ENCODE measurements at places on chromosomes 11 and 22.
A peak's percentile ranks its signal among the peaks of the same experiment; 100 is the strongest.

DNA sequence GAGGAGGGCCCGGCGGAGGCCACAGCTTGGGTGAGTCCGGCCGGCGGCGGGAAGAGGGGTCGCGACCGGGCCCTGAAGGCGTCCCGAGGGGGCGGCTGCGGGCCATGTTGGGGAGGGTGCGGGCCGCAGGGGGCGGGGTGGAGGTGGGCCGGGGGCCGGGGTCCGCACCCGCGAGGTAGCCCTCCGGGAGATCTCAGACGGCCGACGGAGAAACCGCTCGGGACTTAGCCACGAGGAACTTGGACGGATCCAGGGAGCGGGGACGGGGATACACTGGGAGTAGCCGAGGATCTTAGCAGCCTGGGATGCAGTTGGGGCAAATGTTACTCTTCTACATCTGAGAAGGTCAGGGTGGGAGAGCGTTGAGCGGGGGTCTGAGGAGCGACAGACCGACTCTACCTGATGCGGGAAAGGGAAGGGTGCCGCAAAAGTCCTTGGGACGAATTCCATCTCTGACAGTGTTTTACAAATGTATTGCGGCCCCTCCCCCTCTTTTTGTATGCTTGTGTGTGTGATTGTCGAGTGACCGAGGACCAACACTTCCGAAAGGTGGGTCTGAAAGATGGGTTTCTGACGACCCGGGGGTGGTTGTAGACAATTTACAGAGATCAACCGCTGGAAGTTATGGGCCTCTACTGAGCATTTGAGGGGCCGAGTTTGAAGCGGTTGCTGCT lies 658 bp downstream of the STIP1 start:
- no peak for DNase-seq

GRCh38 chr11:15180212-15180792 lies 65.6 kb downstream of the INSC start:
- DNase-seq, result no peak

- DNase-seq, result peak; percentile 63
These were observed 8.5 kb downstream of the FHIP1B start for GRCh38 chr11:6225896-6226295.

- DNase-seq, result no peak
These were observed 33.5 kb upstream of the FAM181B start for GRCh38 chr11:82767123-82767522.

GRCh38 chr11:82867495-82868082 lies 32.6 kb downstream of the PRCP start:
- DNase-seq, result peak; percentile 88

- DNase-seq, result no peak
These were observed 33.7 kb upstream of the LINC01488 start for GRCh38 chr11:69447786-69448185.

DNA sequence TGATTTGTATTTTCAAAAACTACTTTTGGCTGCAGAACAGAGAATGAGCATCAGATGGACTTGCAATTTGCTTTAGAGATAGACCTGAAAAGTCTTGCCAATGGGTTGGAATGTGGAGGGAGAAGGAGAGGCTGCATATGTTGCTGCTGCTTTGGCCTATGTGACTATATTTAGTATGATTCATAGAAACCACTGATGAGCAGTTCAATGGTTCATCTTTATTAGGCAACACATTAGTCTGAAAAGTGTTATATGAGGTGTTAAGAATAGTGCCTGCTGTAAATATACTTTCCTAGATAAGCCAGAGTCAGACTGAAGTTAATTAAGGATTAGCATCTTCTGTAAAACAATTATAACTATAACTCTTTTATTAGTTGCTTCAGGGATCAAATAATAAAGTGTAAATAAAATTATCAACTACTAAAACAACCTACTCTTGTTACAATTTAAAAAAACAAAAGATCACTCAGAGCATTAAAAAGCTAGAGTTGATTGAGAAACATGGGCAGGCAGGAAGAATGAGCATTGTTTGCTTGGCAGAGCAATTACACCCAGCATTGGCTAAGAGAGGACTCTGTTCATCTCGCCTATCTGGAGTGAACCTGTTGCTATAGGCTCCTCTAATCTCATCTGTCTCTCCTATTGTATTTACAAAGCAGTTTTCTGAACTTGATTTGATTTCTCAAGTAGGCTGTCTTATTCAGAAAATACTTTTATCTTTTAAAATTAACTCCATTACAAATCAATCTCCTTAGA lies 36.3 kb downstream of the HORMAD2 start:
- DNase-seq, result no peak

DNA sequence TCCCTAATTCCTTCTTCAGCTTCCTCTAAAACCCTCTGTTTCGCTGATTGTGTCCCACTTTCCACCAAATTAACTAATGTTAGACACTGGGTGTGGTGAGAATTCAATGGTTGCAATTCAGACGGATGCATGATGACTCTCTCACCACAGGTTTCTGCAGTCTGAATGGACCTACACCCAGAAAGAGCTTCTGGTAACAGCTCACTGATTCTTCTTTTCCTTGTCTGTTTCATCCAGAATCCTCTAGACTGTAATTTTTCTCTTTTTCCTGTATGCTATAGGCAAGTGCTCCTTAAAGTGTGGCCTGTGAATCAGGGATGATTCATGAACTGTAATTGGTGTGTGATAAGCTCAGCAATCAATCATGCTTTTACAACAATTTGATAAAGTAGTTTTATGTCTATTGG lies 18.1 kb downstream of the MMP10 start:
- DNase-seq, result peak; percentile 37

GRCh38 chr11:44418456-44418830 lies 108.5 kb upstream of the ALX4 start:
- DNase-seq, result no peak

DNA sequence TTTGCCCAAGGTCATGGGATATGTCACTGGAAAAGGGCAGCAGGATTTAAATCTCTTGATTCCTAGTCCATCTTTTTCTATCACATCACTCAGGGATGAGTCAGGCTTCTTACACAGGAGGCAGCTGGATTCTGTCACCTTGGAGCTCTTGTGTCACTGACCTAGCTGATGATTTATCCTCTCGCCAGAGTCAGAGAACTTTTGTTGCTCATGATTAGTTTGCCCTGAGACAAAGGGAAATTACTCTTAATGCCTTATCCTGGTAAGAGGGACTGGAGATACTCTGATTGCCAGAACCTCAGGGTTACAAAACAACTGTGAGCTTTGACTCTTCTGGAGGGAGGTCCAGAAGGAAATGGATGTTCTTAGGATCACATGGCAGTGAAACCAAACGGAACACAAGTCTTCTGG lies 10.1 kb downstream of the COA4 start:
- DNase-seq, result no peak

GRCh38 chr11:11969380-11970215 lies 38.8 kb downstream of the DKK3 start:
- DNase-seq, result no peak

- peak; percentile 90 for DNase-seq
These were observed at the start of gene ALKBH8 for GRCh38 chr11:107565219-107565937. ALKBH8 (minus strand) TSS chr11:107565735; CDS start chr11:107560893, 4,842 bp downstream.

GRCh38 chr11:70900540-70900939 lies 351.8 kb downstream of the SHANK2 start:
- DNase-seq, result no peak

- DNase-seq, result peak; percentile 35
These were observed 562 bp downstream of the ZBED4 start for GRCh38 chr22:49853981-49854831.

DNA sequence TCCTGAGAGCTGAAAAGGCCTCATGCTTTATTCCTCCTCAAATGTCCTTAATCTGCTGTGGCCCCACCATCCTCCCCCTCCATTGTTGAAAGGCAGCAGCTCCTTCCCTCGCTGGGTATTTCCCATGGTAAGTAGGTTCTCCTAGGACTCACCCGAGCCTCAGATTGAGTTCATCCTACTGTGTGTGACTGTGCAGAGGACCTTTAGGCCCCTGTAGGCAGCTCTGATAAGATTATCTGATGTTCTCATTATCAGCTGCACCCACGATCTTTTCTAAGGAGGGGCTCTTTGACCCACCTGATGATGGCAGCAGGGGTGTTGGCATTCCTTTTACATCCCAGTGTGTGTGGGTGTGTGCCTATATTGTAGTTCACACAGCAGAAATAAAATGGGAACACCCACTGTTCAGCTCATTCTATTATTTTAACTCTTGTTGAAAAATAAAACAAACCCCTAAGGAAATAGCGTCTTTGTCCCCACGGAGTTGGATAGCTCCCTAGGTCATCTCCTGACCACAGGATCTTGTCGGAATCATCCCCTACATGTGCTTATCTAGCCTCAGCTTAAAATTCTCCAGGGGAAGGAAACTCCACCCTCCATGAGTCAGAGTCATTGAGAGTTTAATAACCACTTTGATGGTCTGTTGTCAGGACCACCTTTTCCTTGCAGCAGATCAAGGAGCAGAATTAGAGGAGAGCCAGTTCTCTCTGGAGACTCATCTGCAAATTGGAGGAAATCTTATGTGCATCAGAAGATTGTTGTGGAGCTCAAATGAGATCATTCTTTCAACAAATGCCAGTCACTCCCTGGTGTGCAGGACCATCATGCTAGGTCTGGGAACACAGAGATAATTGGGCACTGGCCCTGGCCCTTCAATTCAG lies 19.3 kb downstream of the ENDOD1 start:
- DNase-seq, result no peak

GRCh38 chr22:35995348-35995747 lies 33.3 kb downstream of the RBFOX2 start:
- no peak for DNase-seq

GRCh38 chr11:67274768-67275605 lies 8.7 kb downstream of the GRK2 start:
- DNase-seq, result no peak

DNA sequence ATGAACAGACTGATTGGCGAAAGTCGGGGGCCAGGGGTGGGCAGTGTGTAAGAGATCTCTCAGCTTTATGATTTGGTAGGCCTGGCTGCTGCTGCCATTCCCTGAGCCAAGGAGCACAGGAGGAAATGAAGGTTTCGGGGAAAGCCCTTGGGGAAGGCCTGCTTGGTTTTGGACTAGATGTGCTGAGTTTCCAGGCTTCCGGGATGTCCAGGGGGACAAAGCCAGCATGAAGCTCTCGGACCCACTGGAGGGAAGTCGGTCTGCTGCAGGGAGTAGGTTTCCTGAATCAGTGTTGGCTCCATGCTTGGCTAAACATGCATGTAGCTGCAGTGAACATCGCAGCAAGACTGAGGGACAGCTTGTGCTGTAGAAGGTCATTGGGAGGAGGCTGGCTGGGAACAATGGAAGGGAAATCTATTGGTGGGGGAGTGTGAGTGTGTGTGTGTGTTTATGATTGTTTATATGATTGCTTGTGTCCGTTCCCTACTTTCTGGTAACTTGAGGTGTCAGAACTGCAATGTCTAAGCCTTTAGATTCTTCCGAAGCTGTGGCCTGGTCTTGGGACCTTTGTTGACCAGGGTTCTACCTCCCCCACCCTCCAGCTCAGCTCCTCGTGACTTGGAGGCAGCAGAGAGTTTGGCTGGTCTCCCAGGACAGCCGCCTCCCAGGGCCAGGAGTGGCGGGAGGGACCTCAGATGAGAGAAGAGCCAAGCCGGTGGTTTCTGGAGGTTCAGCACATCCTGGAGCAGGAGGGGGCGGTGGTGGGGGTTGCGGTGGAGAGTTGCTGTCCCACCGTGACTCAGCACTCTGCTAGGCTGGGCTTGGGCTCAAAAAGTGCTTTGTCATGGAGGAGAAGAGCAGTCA lies 4.0 kb upstream of the FTH1 start:
- peak; percentile 99 for DNase-seq

DNA sequence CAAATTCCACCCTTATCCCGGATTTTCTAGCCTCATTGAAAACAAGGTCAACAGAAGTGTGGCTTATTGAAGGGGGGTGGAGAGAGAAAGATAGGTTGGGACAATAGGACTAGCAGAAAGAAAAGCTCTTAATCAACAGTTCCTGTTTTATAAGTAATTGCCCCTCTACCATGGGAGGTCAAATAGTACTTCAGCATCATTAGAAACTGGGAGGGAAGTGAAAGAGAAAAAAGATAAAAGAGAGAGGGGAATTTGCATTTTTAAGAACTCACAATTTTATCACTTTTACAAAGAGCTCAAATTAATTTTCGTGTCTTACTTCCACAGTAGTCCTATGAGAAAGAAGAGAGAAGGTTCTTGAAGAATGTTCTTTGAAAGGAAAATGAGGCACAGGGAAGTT lies 89.2 kb downstream of the AMOTL1 start:
- no peak for DNase-seq

GRCh38 chr11:111166598-111166997 lies 78.9 kb upstream of the POU2AF2 start:
- no peak for DNase-seq

GRCh38 chr11:94735907-94736306 lies 32.2 kb upstream of the AMOTL1 start:
- DNase-seq, result no peak

DNA sequence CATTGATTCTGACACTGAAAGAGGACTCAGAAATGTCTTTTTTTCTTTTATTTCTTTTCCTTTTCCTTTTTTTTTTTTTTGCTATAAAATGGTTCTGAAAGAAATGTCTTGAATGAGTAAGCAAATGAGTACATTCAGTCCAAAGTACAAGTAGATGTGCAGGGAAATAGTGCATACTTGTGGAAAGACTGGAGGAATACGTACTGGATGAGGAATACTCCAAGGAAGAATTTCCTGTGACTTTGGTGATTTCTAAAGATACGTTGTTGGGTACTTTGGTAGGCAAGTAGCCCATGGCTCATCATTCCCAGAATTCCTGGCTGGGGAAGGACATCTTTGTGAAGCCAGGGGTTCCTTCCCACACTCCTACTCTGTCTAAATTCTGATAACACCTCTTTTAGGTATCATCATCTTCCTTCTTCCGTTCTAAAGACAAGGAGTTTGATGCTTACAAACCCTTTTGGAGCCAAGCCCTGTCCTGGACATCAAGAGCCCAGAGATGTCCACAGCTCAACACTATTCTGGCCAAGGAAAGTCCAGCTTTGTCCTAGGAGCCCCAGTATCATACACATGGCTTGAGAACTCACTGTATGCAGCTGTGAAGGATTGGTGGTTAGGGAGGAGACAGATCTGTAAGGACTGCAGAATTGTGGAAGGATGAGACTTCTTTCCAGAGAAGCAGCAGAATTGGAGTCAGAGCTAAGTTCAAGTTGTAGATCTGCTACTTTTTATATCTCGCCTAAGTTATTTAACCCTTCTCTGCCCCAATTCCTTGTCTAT lies 4.8 kb upstream of the NUP98 start:
- no peak for DNase-seq

DNA sequence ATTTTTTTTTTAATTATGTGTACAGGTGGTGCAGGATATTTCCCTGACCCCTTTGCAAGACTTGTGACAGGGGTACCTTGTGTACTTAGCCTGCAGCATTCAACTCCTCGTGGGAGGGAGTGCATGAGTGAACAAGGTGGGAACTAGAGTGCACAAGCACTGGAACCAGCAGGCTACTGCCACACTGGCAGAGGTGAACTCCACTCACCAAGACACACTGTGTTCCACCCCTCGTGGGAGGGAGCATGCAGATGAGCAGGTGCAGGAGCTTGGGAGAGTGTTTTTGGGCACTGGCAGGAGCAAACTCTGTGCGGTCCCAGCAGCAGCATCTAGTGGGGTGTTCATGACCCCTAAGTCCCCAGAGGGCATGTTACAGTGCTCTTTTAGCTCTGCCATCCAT lies 282.7 kb upstream of the PLET1 start:
- no peak for DNase-seq

- DNase-seq, result no peak
These were observed 8.2 kb downstream of the PACSIN2 start for GRCh38 chr22:43006753-43007152.

GRCh38 chr11:67648140-67648795 lies 2.3 kb downstream of the ACY3 start:
- peak; percentile 34 for DNase-seq

GRCh38 chr11:76735841-76736240 lies 47.3 kb upstream of the TSKU start:
- no peak for DNase-seq
